ENCODE measurements at places on chromosomes 1 and 21. TPM values are rescaled to one million over a fixed set of nuclear protein-coding genes. Genes with fewer than 3 reads are reported as not detected.

GRCh38 chr1:218284377-218284916 is 646 bp upstream of the RRP15 start:
- no peak for DNase-seq

Gene FGR
- total RNA-seq = 0.05 TPM

Gene AMY1B
- not detected for total RNA-seq

GRCh38 chr1:205504311-205505075 is at the start of gene CDK18:
TSS of gene CDK18 (plus strand) at chr1:205504669. CDS start at chr1:205523168, 18,499 bp downstream.
- DNase-seq = peak; percentile 67

DNA sequence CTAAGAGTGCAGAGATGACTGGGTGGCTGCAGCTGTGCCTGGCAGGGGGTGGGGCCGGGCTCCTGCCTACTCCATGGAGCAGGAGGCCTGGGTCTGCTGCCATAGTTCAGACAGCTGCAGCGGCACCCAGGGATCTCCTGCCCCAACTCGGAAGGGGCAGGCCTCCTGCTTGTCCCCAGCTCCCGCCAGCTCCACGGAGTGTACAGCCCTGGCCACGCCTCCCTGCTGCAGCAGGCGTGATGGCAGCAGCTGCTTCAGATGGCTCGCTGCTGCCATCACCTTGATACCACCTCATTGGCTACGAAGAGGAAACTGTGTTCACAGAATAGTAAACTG is 35.9 kb downstream of the ACTL8 start:
- DNase-seq = peak; percentile 3

Gene SLC9C2
- total RNA-seq = not detected

GRCh38 chr1:84635429-84635828 is 54.8 kb downstream of the SSX2IP start:
- no peak for DNase-seq

Gene ICOSLG
- total RNA-seq = 7.4 TPM

- peak; percentile 92 for DNase-seq
Observed at GRCh38 chr1:27598902-27599528, 4.9 kb downstream of the AHDC1 start.

DNA sequence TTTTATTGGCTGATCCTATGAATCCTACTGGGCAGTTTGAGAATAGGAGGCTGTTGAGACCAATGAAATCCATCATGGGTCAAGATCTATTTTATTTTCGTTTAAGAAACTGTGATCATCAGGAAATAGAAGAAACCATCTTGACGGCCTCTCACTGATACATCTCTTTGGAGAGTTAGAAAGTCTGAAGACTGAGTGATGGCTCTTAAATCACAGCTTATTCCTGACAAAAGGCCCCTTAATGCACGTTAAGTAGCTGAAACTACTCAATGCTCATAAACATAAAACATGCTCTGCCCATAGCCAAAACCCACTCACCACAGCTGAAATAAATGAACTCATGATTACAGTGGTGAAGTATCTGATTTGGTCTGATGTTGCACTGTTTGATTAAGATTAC is 784.5 kb upstream of the NEGR1 start:
- no peak for DNase-seq

GRCh38 chr1:234326497-234327366 is 46.5 kb upstream of the COA6 start:
- DNase-seq = peak; percentile 31

Gene PLA2G2D
- not detected for total RNA-seq

Gene HSPB7
- total RNA-seq = 94.0 TPM

DNA sequence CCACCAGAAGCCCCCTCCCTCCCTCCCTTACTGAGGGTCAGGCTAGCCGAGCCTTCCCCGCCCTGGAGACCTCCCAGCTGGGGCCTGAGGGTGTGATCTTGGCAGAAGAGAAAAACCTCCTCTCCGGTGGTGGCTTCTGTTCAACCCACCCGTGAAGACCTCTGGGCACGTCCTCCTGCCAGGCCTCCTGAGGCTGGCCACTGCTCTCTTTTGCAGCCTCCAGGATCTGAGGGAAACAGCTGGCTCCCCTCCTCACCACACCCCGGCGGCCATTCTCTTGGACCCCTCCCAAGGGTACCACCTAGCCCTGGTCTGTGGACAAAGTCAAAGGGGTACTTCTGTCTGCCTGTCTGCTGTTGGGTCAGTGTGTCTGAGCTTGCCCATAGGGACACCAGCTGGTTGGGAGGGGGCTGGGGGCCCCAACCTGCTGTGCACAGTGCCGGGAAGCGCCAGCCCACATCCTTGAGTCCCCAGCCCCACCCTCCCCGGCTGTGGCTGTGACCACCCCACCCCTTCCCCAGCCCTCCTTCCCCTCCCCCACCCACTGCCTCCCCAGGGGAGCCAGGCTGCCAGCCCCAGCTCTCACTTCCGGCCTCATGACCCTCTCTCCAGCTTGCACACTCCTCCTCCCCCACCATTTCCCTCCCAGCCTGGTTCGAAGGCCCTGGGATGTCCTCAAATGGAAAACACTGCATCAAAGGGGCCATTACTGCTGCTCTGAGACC is 48.1 kb downstream of the AHDC1 start:
- DNase-seq = peak; percentile 84

Gene MCOLN3
- total RNA-seq = 2.9 TPM

All from myocyte (in vitro differentiated cells).